T-cell (primary cell): ENCODE measurements at places on chromosomes 7 and 10.

DNA sequence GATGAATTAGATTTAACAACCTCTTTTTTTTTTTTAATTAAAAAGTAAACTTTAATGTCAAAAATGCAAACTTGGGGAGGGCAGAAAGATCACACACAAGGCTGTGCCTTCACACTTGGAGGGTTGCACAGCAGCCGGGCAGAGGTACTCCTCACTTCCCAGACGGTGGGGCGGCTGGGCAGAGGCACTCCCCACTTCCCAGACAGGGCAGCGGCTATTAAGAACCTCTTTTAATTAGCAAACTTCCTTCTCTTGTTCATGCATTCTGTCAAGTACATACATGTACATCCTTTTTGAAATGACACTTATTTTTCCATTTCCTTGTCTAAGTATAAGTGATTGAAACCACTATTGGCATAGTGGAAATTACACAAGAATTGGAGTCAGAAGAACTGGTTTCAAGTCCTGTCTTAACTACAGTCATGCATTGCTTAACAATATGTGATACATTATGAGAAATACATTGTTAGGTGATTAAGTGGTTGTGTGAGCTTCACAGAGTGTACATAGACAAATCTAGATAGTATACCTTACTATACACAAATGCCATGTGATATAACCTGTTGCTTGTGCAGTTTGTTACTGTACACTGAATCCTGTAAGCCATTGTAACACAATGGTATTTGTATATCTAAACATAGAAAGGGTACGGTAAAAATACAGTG lies 26.5 kb downstream of the BTRC start:
- no peak for DNase-seq

GRCh38 chr10:126270111-126270510 lies 118.2 kb downstream of the ADAM12 start:
- DNase-seq: no peak

DNA sequence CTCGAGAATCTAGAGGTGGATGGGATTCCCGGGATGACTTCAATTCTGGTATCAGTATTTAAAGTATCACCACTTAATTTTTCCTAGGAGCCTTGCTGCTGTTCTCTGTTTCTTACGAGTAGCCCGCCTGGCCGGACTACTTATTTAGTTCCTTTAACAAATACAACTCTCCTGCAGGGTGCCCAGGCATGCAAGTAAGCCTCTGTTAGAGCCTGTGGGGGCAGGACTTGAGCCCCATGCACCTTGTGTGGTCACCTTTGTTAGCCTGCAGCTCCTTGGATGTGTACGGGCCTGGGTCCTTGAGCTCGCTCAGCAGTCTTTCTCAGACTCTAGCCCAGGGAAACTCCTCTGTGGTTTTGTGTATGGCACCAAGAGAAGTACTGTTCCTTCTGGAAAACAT lies 16.1 kb downstream of the EIF4H start:
- DNase-seq: no peak

- DNase-seq: no peak
These were observed 79.5 kb upstream of the PRSS58 start for GRCh38 chr7:142337054-142338001.

DNA sequence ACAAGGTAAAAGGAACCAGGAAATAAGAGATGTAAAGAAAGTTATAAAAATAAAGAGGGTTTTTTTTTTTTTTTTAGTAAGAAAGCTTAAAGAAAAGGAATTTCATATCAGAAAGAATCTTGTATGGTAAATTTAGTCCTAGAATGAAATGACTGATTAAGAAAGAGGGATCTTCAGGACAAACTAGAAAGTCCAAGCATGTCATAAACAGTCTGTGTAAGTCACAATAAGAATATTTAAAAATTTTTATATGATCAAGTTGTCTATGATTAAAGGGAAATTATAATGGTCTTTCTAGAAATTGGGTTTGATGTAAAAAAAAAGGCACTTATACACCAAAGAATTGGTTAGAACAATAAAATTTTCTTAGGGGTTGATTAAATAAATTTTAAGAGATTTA lies 289.5 kb downstream of the XPNPEP1 start:
- no peak for DNase-seq

DNA sequence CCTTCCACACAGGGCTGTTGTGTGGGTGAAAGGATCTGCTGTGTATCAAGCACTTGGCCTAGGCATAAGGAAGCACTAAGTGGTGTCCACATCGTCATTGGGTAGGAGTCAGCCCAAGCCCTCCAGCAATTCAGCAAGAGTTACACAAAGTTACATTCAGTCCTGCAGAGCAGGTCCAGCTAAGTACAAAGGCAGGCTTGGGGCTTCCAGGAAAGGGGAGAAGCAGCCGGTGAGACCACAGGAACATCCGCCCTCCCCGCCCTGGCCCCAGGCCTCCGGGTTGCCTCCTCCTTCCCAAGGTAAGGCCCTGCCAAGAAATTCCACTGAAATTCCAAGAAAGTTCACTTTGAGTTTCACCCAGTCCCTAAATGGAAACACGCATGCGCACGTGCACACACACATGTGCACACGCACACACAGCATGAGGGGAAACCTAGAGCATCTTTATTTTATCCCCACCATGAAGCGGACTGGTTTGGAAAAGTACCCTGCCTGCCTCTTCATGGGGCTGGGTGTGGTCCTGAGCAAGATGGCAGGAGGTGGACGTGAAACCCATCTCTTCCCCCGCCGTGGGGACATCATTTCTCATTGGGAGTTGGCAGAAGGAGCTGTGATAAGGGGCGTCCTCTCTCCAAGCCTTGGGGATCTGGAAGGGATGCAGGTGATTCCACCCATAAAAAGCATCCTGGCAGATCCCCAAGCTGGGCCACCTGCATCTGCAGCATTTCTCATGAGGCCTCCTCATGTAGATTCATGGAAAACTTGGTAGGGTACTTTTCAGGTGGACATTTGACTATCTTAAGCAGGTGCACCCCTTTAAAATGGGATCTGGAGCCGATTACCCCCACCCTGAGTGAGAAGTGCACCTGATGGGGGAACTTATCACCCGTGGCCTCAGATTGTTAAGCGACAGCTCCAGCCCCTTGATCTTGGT lies 69.1 kb upstream of the NANOS1 start:
- no peak for DNase-seq

- no peak for DNase-seq
These were observed 118.2 kb downstream of the ZNF248 start for GRCh38 chr10:37739181-37739580.

DNA sequence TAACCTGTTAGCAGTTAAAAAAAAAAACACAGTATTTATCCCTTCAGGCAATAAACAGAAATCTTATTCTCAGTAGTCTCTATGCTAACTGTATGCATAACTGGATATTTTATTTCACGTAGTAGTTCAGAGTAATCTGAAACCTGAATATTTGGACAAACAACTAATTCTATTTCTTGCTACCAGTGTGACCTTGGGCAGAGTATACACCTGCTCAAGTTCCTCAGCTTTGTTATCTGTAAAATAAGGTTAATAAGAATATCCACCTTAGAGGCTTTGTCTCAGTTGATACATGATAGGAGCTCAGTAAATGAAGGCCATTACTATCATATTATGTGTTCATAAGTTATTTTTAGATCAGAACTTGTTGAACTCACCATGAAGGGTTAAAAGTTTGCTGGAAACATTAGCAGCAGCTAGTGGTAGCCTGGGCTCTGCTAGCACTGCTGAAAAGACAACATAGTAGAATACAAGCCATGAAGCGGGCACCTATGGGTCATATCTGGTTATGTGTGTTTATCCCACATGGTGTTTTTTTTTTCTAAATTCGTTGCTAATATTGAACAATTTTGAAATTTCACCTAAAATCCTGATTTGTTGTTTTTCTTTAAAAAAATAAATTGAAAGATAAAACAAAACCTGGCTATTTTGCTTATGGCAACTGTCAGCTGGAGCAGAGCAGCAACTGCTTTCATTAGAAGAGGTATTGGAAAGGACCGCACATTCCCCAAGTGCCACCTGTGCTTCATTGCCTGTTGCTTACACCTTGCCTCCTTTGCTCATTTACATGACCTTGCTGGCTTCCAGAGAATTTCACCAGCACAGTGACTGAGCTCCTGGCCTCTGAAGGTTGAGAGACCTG lies 303.0 kb downstream of the PRKG1 start:
- no peak for DNase-seq

DNA sequence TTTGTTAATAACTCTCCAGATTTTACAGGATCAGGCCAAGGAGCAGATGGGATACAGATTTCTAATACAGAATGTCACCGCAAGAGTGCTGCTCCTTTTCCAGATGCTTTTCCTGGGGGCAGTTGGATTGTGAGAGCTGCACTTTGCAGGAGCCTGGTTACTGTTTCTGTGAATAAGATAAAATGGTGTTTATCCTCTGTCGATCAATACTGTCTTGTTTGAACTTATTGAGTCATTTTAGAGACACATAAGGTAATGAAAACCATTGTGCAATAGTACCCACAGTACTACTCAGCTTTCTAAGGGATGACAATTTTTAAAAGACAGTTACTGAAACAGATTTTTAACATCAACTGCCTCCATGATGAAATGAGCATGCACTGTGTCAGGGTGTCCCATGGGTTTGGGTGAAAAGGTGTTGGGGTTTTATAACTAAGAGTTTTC lies 2.9 kb downstream of the A1CF start:
- no peak for DNase-seq

- DNase-seq: no peak
These were observed 4.1 kb upstream of the LIPN start for GRCh38 chr10:88755753-88756152.

DNA sequence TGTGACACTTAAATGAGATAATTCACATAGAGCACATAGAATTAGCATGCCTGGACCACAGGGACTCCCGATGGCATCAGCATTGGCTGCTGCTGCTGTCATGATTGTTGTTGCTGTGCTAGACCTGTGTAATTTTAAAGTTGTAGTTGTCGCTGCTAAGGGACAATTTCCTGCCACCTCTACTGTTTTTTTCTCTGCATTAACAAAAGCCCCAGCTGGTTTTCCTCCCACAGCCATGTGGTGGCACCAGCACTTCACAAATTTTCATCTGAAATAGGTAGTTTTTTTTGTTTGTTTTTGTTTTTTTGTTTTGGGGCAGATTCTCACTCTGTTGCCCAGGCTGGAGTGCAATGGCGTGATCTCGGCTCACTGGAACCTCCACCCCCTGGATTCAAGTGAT lies 25.4 kb upstream of the PRXL2A start:
- peak; percentile 60 for DNase-seq

- no peak for DNase-seq
These were observed 161.1 kb upstream of the FRMD4A start for GRCh38 chr10:14491811-14492210.

GRCh38 chr7:134522601-134523000 lies 4.8 kb upstream of the AKR1B10 start:
- no peak for DNase-seq

GRCh38 chr10:44056967-44057805 lies 327.7 kb downstream of the CXCL12 start:
- no peak for DNase-seq

DNA sequence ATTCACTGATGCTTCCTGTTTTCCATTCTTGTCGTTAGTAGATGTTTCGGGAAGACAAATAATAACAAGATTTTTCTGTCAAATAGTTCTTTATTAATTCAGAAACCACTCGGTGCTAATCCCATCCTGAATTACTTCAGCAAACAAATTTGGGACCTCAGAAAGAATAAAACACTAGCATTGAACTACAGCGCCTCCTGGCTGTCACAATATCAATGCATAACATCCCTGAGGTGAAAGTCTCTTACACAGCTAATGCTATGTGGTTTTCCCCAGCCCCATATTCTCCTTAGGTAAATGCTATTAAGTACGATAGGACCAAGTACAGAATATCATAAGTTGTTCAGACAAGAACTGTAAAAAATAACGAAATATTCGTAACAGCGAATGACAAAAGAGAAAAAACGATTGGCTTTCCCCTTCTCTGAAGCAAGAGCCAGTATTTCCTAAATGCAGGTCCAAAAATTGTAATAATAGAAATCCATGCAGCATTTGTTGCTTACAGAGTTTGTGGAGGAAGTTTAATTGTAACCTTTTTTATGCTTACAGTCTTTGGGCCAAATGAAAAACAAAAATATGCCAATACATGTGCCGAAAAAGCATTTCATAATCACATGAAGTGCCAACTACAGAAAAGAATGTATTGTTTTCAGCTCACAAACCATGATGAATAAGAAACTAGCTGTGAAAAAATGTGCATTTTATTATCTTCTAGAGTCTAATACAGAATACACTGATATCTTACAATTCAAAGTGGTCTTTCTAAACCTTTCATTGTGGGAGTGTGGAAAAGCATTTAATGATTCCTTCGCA lies 47.3 kb downstream of the MYPN start:
- peak; percentile 54 for DNase-seq

DNA sequence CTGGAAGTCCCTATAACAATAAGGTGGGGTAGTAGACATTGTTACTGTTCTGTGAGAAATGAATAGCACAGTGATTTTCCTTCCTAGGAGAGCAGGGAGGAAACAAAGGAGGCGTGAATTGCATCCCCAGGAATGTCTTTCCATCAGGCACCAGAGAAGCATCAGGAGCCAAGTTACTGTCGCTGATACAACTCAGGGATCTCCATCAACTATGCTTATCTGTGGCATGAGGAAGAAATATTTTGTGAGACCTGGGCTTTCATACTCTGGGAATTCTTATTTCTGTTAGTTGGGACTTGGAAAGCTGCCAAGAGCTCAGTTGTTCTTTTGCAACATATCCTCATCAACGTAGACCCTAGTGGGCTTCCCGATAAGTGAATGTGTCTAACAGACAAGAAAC lies 622.3 kb downstream of the SUGCT start:
- DNase-seq: no peak

GRCh38 chr10:4270116-4270515 lies 485.1 kb upstream of the KLF6 start:
- DNase-seq: no peak

GRCh38 chr10:79155301-79156081 lies 86.7 kb downstream of the ZMIZ1 start:
- DNase-seq: no peak

DNA sequence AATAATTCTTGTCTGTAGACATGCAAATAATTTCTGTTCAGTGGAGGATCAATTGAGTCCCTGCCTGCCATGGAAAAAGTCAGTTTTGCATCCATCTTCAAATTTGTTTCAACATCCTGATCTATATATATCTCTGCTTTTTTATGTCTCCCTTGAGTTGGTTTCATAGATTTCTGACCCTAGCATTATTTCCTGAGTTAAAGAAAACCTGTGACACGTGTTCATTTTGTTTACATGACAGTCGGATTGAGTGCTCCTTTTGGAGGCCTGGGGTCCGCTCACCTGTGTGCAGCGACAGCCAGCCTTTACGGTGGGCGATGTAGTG lies 674 bp downstream of the MRPS24 start:
- no peak for DNase-seq

DNA sequence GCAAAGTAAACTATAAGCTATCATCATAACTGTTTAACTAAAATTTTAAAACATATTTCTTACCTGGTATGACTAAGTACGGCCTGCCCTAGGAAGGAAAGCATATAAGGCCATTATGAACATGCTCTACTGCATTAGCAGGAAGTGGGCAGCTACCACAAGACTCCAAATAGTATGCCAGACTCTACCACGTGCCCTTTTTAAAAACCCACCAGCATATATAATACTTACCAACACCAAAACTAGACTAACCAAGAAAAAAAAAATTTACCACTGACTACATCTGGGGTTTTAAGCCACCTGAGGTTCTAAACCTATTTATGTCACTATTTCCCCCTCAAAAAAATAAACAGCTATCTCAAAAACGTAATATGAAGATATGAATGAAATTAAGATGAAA lies 30.1 kb downstream of the NUDCD3 start:
- peak; percentile 66 for DNase-seq
